Chondrocyte (in vitro differentiated cells): ENCODE measurements at places on chromosomes 7 and 10.

DNA sequence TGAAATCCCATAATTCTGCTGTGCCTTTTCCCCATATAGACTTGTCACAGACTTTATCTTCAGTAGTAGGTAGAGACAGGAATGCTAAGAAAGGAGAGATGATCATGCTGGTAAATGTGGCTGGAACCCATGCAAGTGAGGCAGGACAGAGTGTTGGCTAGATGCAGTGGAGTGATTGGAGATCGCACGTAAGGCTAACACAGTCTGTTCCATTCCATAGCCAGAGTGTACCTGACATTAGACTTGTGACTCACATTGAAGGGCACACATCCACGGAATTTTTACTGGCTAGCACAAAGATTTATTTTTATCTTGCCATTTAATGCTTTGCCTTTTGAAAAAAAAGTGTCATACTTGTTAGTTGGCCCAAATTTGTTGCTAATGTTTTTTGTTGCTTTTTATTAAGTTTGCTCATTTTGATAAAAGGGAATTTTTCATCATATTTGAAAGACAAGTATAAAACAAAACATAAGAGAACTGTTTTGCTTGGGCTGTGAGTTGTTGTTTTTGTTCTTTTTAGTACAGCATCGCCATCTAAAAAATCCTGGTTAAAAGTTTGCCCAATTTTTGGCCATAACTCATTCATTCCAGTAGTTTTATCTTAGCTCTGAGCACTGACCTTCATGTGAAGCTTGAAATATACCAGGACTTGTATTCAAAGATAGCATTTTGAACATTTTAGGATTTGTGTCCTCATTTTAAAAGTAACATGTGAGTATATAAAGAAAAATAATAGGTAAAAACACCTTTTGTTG is 81.0 kb downstream of the CPED1 start:
- H3K27ac ChIP-seq: peak overlapping the region; percentile 85
- no peaks in the 10 kb centered on the region for H3K36me3 ChIP-seq
- no peaks in the 10 kb centered on the region for H3K27me3 ChIP-seq
- DNase-seq: no peak

DNA sequence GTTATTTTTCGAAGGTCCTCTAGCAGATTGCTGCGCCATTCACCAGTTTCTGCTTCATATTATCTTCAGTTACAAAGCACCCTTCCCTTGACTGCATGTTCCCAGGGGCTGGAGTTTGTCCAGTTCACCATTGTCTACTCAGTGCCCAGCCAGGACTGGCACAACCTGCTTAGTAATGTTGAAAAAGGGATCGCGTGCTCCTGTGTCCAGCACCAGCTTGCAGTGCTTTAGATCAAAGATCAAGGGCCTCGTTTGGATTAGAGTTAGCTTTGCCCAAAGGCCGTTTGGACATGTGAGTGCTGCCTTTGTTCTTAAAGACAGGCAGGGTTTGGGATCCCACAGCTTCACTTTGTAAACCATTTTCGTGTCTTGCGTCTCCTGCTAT is 867 bp downstream of the ATP6V0E2 start:
- no peak overlapping the region for H3K27ac ChIP-seq
- peaks cover 2% of the 10 kb centered on the region for H3K36me3 ChIP-seq
- H3K27me3 ChIP-seq: no peaks in the 10 kb centered on the region
- peaks cover 17% of the 10 kb centered on the region for H3K4me1 ChIP-seq
- no peak for DNase-seq
- peak overlapping the region; percentile 83 for H3K4me3 ChIP-seq

GRCh38 chr10:83934641-83935338 is 204.5 kb upstream of the GHITM start:
- no peaks in the 10 kb centered on the region for H3K36me3 ChIP-seq
- H3K4me3 ChIP-seq: no peak overlapping the region
- H3K4me1 ChIP-seq: peaks cover 3% of the 10 kb centered on the region
- H3K27me3 ChIP-seq: peaks cover 17% of the 10 kb centered on the region
- no peak overlapping the region for H3K27ac ChIP-seq

- H3K4me1 ChIP-seq: peaks cover 20% of the 10 kb centered on the region
- no peak overlapping the region for H3K4me3 ChIP-seq
- peaks cover 1% of the 10 kb centered on the region for H3K36me3 ChIP-seq
- peak overlapping the region; percentile 64 for H3K27ac ChIP-seq
- no peak for DNase-seq
- no peaks in the 10 kb centered on the region for H3K27me3 ChIP-seq
Measured at GRCh38 chr10:80184291-80184690, 21.0 kb downstream of the ANXA11 start.

GRCh38 chr7:72267291-72267800 is 144.8 kb downstream of the CALN1 start:
- H3K36me3 ChIP-seq: no peaks in the 10 kb centered on the region
- no peaks in the 10 kb centered on the region for H3K4me1 ChIP-seq
- DNase-seq: no peak
- H3K4me3 ChIP-seq: no peak overlapping the region
- H3K27me3 ChIP-seq: peaks cover 2% of the 10 kb centered on the region

DNA sequence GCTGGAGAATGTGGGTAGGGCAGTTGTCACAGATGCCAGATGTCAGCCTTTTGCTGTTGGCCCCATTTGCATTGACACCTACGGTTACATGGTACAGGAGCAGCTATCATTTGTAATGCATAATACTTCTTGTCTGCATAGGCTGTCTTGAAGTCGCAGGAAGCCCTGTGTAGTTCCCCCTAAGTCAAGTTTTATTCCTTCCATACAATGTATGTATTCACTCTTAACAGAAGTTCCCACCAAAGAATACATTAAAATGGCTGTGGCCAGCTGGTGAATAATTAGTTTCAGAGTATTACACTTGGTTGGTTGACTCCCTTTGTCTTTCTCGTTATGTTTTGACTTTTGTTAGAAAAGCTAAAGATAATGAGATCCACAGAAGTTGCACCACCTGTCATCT is 1169.0 kb downstream of the REEP3 start:
- no peak overlapping the region for H3K4me3 ChIP-seq
- H3K4me1 ChIP-seq: peaks cover 6% of the 10 kb centered on the region
- no peak for DNase-seq
- no peak overlapping the region for H3K27ac ChIP-seq
- H3K27me3 ChIP-seq: peaks cover 8% of the 10 kb centered on the region

DNA sequence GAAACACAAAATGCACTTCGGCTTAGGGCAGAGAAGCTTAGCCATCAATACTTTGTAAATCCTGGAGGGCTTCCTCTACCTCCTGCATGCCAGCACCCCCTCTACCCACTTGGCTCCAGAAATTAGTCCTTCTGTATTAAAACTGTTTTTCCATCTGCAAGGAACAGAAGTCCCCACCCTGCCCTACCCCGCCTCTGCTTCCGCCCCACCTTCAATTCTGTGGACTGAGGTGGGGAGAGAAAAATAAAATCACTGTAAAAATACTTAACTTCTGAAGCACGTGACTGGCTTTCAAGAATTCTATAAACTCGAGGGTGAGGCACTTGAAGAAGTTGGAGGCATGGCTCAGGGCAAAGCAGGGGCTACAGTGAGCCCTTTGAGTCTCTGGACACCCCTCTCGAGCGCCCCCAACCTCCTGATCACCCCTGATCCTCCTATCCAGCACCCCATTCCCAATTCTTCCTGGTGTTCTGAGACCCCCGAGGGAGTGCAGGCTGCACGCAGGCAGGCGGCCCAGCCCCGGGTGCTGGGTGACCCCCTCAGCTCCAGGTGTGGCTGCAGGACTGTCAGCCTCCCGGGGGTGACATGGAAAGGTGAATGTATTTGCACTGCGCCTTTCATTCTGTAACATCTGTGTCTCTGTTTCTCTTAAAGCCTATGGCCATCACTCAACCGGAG is 7.3 kb upstream of the KIAA1217 start:
- no peak overlapping the region for H3K4me3 ChIP-seq
- H3K27ac ChIP-seq: no peak overlapping the region
- H3K27me3 ChIP-seq: peaks cover 15% of the 10 kb centered on the region
- no peaks in the 10 kb centered on the region for H3K36me3 ChIP-seq
- DNase-seq: no peak

DNA sequence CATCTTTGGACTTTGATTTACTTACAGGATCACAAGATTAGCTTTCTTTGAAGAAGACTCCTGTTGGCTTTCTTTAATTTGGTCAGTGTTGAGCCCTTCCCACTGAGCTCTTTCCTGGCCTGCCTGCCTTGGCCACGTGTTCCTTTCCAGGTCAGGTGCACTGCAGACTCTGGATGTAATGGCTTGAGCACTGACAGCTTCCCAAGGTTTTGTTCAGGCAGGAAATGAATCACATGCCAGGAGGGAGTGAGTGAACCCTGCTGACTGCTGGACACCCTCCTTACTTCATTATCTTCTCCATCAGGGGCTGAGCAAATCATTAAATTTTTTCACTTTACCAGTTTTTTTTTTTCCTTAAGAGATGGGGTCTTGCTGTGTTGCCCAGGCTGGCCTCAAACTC is 29.8 kb downstream of the SNX10 start:
- no peaks in the 10 kb centered on the region for H3K4me1 ChIP-seq
- peak; percentile 2 for DNase-seq
- no peak overlapping the region for H3K4me3 ChIP-seq
- no peak overlapping the region for H3K27ac ChIP-seq
- H3K27me3 ChIP-seq: peaks cover 3% of the 10 kb centered on the region

GRCh38 chr10:23331567-23332301 is 12.9 kb downstream of the C10orf67 start:
- H3K36me3 ChIP-seq: peaks cover 1% of the 10 kb centered on the region
- H3K4me3 ChIP-seq: no peak overlapping the region
- H3K27ac ChIP-seq: no peak overlapping the region
- H3K27me3 ChIP-seq: peaks cover 3% of the 10 kb centered on the region
- DNase-seq: no peak
- peaks cover 8% of the 10 kb centered on the region for H3K4me1 ChIP-seq

DNA sequence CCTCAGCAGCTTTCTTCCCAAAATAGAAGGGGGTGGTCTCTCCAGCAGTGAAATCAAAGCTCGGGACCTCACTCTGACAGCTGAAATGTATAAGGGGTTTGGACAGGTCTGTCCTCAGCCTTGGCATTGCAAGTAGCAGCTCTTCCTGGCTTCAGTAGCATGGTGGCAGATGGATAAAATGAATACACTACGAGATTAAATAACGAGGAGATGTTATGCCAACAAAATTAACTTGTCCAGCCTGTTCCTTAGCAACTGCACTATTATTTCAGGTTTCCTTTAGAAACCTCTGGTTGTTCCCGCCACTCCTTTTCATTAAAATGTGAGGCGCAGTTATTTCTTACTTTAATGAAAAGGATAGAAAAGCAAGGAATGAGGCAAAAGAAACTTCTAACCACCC is 24.9 kb downstream of the PRLHR start:
- H3K36me3 ChIP-seq: no peaks in the 10 kb centered on the region
- DNase-seq: no peak
- no peak overlapping the region for H3K4me3 ChIP-seq
- peaks cover 9% of the 10 kb centered on the region for H3K27me3 ChIP-seq

DNA sequence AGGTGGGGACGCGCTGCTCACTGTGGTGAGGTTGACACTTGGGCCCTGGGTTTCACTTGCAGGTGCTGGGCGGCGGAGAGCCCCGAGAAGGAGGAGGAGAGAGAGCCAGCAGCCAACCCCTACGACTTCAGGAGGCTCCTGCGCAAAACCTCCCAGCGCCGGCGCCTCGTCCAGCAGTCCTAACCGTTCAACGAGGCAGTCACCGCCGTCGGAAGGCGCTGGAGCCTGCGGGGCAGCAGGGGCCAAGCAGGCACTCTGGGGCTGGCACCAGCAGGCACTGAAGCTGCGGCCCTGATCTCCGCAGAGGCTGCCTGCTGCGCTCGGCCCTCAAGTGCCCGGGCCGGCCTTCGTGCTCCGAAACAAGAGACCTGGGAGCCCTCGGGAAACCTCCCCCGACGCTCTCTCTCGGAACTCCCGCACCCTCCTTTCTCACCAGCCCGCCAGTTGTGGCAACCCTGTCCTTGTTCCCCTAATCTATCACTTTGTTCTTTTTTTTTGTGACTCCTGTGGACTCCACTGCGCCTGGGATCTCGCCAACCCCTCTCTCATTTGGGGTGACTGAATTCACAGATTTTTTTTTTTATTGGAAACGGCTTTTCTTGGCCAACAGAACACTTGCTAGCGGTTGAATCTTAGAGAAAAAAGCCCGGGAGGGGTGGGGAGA is 4.7 kb upstream of the GAD2 start:
- H3K27me3 ChIP-seq: peaks cover 46% of the 10 kb centered on the region
- H3K27ac ChIP-seq: no peak overlapping the region
- H3K4me3 ChIP-seq: no peak overlapping the region
- H3K36me3 ChIP-seq: no peaks in the 10 kb centered on the region

- H3K36me3 ChIP-seq: no peaks in the 10 kb centered on the region
- H3K27ac ChIP-seq: no peak overlapping the region
- H3K27me3 ChIP-seq: no peaks in the 10 kb centered on the region
- no peaks in the 10 kb centered on the region for H3K4me1 ChIP-seq
- no peak for DNase-seq
Measured at GRCh38 chr7:132643302-132643701, 67.0 kb upstream of the PLXNA4 start.

- no peak for DNase-seq
- H3K4me1 ChIP-seq: no peaks in the 10 kb centered on the region
- no peak overlapping the region for H3K27ac ChIP-seq
- H3K4me3 ChIP-seq: no peak overlapping the region
- H3K27me3 ChIP-seq: peaks cover 3% of the 10 kb centered on the region
Measured at GRCh38 chr7:37420946-37421695, 27.5 kb downstream of the ELMO1 start.

DNA sequence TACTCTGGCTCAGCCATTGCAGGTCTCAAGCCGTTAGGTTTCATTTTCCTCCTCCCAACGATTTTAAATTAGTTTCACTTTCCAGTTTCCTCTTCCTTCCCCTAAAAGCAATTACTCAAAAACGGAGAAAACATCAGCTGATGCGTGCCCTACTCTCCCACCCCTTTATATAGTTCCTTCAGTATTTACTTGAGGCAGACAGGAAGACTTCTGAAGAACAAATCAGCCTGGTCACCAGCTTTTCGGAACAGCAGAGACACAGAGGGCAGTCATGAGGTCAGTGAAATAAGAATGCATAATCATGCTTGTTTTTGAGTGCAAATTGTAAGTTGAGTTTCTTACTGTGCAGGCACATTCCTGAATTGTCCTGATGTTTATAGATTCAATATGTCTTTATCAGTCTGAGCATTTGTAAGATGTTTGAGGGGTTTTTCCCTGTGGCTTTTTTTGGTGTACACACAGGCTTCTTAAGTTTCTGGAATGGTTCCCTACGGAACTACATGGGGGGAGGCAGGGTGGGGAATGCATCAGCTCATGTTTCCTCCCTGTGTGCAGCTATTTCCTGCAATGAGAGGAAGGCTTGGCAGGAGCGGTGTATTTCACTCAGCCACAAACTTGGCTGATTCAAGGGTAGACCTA is at the start of gene IFIT3:
Gene IFIT3 (plus strand): TSS at position 195 of the 639 bp plus-strand sequence. CDS start 77 bp downstream, at position 272.
- no peaks in the 10 kb centered on the region for H3K36me3 ChIP-seq
- H3K4me1 ChIP-seq: peaks cover 41% of the 10 kb centered on the region
- no peak for DNase-seq
- H3K4me3 ChIP-seq: peak within 1 kb of the TSS; percentile 86
- H3K27me3 ChIP-seq: no peaks in the 10 kb centered on the region

- peaks cover 2% of the 10 kb centered on the region for H3K27me3 ChIP-seq
- H3K27ac ChIP-seq: no peak overlapping the region
- DNase-seq: no peak
- H3K4me3 ChIP-seq: no peak overlapping the region
Measured at GRCh38 chr7:45389073-45389872, 184.9 kb upstream of the ADCY1 start.

GRCh38 chr7:50552921-50553320 is 12.3 kb downstream of the DDC start:
- H3K27ac ChIP-seq: no peak overlapping the region
- no peak overlapping the region for H3K4me3 ChIP-seq
- H3K4me1 ChIP-seq: no peaks in the 10 kb centered on the region
- no peaks in the 10 kb centered on the region for H3K36me3 ChIP-seq
- no peak for DNase-seq
- H3K27me3 ChIP-seq: peaks cover 39% of the 10 kb centered on the region

- no peaks in the 10 kb centered on the region for H3K27me3 ChIP-seq
- H3K4me1 ChIP-seq: peaks cover 14% of the 10 kb centered on the region
Measured at GRCh38 chr10:72104472-72105097, 16.2 kb upstream of the SPOCK2 start.

- H3K4me3 ChIP-seq: no peak overlapping the region
- H3K4me1 ChIP-seq: no peaks in the 10 kb centered on the region
- no peaks in the 10 kb centered on the region for H3K27me3 ChIP-seq
- no peak for DNase-seq
Measured at GRCh38 chr10:30828164-30828563, 198.6 kb upstream of the LYZL2 start.
